ENCODE measurements at places on chromosomes 1 and 21. TPM values are rescaled to one million over a fixed set of nuclear protein-coding genes. Genes with fewer than 3 reads are reported as not detected.

DNA sequence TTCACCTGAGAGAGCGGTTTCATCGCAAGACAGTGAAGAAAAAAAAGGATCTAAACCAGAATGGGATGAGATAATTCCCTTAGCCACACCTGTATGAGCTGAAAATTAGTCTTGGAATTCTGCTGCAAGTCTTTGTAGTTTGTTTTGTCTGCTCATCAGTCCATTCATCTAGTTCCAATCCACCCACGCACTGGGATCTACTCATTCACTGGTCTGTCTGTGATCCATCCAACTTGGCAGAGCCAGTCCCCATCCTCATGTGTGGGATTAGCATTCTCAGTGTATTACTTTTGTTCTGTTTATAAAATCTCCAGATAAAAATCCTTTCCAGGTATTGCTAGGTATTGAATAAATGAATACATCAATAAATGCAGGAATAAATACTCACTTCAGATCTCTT lies 266.5 kb upstream of the USP24 start:
- DNase-seq: no peak

DNA sequence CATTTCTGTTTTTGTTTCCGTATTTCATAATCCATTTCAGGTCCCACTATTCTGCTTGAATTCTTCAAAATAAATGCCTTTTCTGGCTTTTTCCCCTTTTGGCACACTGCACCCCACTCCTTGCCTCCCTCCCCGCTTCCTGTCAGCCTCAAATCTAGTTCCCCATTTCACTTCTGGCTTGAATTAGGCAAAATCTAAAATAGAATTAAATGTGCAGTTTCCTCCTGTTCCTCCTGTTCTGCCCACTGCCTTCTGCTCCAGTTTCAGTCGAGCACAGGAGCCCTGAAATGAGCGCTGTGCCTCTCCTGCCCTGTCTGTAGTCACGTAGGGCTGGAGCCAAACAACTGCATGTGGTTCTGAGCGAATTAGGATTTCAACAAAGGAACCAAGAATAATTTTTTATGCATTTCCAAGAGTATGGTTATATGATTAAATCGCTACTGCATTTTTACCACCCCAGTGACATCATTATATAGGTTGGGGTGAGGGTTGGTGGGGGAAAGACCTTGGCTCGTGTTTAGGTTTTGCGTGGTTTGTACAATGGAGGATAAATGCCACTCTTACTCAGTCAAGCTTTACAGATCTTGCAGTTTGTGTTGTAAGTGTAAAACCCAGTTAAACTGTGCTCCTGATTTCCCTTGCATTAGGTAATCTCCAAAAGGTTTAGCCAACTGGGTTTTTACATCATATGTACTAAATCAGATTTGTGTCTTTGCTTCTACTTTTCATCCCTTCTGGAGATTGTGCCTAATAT lies 114.9 kb downstream of the VPS13D start:
- DNase-seq: no peak

DNA sequence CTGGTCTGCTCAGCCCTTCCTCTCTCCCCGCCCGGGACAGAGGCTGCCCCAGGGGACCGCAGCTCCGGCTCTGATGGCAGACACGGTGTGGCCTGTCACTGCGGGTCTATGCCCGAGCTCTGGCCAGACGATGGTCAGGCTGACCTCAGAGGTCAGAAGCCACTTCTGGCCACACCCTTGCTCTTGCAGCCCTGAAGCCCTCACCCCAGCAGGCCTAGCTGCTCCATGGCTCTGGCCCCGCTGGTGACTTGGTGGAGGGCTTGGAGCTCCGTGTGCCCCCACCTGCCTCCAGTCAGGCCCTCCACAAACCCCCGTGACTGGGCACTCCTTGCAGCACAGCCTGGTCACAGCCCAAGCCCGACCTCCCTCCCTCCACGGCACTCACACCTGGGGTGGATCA lies 47.6 kb downstream of the PRDM16 start:
- no peak for DNase-seq

The PAX7 gene
- 2.1 TPM for total RNA-seq

- no peak for DNase-seq
Observed at GRCh38 chr1:188224263-188224662, 1395.5 kb downstream of the PLA2G4A start.

The OLIG2 gene
- total RNA-seq: 1.7 TPM

DNA sequence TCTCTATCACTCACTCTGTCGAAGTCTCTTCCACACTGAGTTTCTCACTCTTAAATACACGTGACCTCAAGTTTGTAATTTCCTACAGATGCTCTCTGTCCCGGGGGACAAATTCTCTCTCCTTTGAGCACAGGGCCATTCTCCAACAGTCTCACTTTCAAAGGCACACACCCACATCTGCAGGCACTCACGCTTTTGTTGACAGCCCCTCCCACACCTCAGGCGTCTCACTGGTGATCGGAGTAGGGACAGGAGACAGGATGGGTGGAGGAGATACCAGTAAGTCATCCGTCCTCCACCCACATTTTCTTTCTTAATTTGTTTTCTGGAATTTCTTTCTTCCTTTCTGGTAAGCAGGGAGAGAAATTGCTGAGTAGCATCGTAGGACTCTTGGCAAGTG lies 40.6 kb upstream of the GREM2 start:
- no peak for DNase-seq

- DNase-seq: no peak
Observed at GRCh38 chr1:63793741-63794240, 20.0 kb downstream of the ROR1 start.

DNA sequence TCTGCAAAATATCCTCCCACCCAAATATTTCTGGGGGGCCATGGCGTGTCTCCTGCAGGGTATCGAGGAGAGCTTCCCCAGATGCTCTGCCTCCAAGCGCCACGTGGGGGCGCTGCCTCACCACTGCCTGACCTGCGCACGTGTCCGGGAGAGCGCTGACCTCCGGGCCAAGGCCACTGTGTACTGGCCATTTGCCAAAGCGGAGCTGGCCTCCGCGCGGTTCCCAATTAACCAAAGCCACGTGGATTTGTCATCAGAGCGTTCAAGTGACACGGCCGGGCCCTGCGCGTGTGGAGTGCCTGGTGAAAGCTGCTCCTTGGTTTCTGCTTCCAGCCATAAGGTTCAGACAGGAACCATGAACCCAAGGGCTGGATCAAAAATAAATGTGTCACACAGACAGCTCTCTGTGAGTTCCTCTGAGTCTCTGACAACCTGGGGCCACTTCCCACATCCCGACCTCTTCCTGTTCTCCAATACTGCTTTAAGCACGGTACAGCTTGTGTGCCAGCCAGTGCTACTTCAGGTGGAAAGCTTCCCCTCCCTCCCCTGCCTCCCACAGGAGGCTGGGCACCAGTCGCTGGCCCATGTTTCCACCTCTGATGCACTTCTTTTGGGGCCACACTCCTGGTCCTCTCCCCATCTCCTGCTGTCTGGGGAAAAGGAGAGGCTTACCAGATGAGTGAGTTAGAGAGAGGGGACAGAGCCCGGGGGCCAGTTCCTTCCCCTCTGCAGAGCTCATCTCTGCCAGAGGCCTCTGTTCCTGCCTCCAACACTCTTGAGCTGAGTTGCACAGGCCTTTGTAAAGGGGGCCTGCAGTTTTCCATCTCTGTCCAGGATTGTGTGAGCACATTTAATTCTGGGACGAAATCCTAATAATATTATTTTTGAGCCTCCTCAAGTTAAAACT lies 26.1 kb downstream of the ZP4 start:
- DNase-seq: peak; percentile 63

The AHDC1 gene
- 2.0 TPM for total RNA-seq

- no peak for DNase-seq
Observed at GRCh38 chr21:35743571-35743970, 316.8 kb downstream of the SETD4 start.

Measured in H4 (cell line).